ENCODE measurements at places on chromosomes 5 and 9. TPM values are rescaled to one million over a fixed set of nuclear protein-coding genes. Genes with fewer than 3 reads are reported as not detected.

The SEMA6A gene
- total RNA-seq = not detected

The C9orf152 gene
- total RNA-seq = 0.11 TPM

The LHX2 gene
- total RNA-seq = 5.0 TPM

The CCDC152 gene
- not detected for total RNA-seq

The GPR150 gene
- 0.15 TPM for total RNA-seq

The UGT3A1 gene
- not detected for total RNA-seq

The OBP2B gene
- total RNA-seq = not detected

The TXNDC8 gene
- total RNA-seq = not detected

The CDKN2A gene
- 0.23 TPM for total RNA-seq

The LCN15 gene
- 0.26 TPM for total RNA-seq
